Adrenal gland (tissue), 19 donors: ENCODE measurements at places on chromosomes 2 and 18.

GRCh38 chr2:10400978-10401951 lies 46.9 kb downstream of the ODC1 start:
- H3K36me3 ChIP-seq = no peaks in the 10 kb centered on the region
- H3K27me3 ChIP-seq = no peaks in the 10 kb centered on the region
- no peak overlapping the region for H3K4me3 ChIP-seq
- DNase-seq = peak; percentile 54
- no peak overlapping the region for H3K27ac ChIP-seq

- no peaks in the 10 kb centered on the region for H3K4me1 ChIP-seq
- H3K27ac ChIP-seq = no peak overlapping the region
- H3K27me3 ChIP-seq = no peaks in the 10 kb centered on the region
- no peak for DNase-seq
- no peak overlapping the region for H3K4me3 ChIP-seq
- H3K36me3 ChIP-seq = no peaks in the 10 kb centered on the region
These were observed 38.3 kb downstream of the TMEM17 start for GRCh38 chr2:62467475-62468321.

DNA sequence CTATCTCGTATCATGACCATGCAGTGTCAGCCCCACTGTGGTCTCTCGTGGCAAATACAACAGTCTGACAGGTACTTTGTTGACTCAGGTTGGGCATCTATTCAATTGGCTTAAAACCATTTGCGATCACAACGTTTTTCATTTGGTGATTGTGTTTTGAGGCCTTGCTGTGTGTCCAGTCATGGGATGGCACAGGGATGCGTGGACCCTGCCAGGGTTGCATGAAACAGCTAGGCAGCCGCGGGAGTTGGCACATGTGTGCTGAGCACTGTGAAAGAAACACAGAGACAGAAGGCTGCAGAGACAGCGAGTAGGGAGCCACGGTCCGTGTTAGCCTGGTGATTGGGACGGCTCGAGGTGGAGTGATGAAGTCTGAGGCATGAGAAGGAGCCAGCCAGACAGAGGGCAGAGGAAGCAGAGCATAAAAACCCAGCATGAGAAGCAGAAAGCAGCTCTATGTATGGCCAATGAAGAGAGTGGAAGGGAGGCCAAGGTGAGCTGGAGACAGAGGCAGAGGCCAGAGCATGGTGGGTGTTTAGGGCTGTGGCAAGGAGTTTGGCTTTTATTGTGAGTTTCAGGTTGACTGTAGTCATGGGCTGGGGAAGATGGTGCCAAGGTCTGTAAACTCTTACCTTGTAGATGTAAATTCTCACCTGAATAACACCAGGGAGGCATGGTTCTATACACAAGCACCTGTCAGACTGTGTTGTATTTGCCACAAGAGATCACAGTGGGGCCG lies 31.8 kb upstream of the IL1R1 start:
- H3K27me3 ChIP-seq = no peaks in the 10 kb centered on the region
- peaks cover 6% of the 10 kb centered on the region for H3K4me1 ChIP-seq
- no peak overlapping the region for H3K4me3 ChIP-seq
- H3K27ac ChIP-seq = no peak overlapping the region
- no peaks in the 10 kb centered on the region for H3K36me3 ChIP-seq

- H3K4me3 ChIP-seq = no peak overlapping the region
- H3K36me3 ChIP-seq = no peaks in the 10 kb centered on the region
- H3K27ac ChIP-seq = no peak overlapping the region
- DNase-seq = peak; percentile 29
These were observed 132.7 kb downstream of the SCG2 start for GRCh38 chr2:223469270-223470046.

DNA sequence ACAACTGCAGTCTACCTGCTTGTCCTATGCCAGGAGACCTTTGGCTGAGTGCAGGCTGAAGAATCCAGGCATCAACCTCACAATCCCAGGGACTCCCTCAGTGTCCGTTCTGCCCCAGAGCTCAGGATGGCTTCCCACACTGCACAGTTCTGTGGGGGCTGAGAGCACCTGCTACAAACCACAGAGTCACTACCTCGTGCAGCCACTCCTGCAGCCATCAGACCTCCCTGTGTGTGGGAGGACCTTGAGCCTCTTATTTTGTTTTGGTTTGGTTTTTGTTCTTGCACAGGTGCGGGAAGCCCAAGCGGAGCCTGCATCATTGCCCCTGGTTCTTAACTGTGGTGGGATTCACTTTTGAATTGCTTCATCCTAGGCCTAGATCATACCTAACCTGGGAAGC lies 31.0 kb downstream of the NAT8 start:
- no peak for DNase-seq
- no peaks in the 10 kb centered on the region for H3K4me1 ChIP-seq
- H3K36me3 ChIP-seq = no peaks in the 10 kb centered on the region
- H3K27ac ChIP-seq = no peak overlapping the region

- no peaks in the 10 kb centered on the region for H3K27me3 ChIP-seq
- no peaks in the 10 kb centered on the region for H3K4me1 ChIP-seq
- peaks cover 9% of the 10 kb centered on the region for H3K36me3 ChIP-seq
- no peak overlapping the region for H3K4me3 ChIP-seq
- no peak overlapping the region for H3K27ac ChIP-seq
These were observed 57.8 kb downstream of the RBKS start for GRCh38 chr2:27832396-27832795.

- H3K27me3 ChIP-seq = no peaks in the 10 kb centered on the region
- H3K4me1 ChIP-seq = peaks cover 78% of the 10 kb centered on the region
- peak overlapping the region; percentile 90 for H3K27ac ChIP-seq
- H3K4me3 ChIP-seq = no peak overlapping the region
- DNase-seq = no peak
These were observed 114.7 kb downstream of the SH3RF3 start for GRCh38 chr2:109243526-109244303.

GRCh38 chr2:158138255-158138654 lies 36.6 kb downstream of the UPP2 start:
- no peak overlapping the region for H3K27ac ChIP-seq
- H3K4me3 ChIP-seq = no peak overlapping the region
- H3K36me3 ChIP-seq = no peaks in the 10 kb centered on the region
- no peak for DNase-seq

- H3K4me1 ChIP-seq = no peaks in the 10 kb centered on the region
- H3K27me3 ChIP-seq = no peaks in the 10 kb centered on the region
- DNase-seq = no peak
These were observed 41.5 kb downstream of the EPAS1 start for GRCh38 chr2:46338674-46339073.

DNA sequence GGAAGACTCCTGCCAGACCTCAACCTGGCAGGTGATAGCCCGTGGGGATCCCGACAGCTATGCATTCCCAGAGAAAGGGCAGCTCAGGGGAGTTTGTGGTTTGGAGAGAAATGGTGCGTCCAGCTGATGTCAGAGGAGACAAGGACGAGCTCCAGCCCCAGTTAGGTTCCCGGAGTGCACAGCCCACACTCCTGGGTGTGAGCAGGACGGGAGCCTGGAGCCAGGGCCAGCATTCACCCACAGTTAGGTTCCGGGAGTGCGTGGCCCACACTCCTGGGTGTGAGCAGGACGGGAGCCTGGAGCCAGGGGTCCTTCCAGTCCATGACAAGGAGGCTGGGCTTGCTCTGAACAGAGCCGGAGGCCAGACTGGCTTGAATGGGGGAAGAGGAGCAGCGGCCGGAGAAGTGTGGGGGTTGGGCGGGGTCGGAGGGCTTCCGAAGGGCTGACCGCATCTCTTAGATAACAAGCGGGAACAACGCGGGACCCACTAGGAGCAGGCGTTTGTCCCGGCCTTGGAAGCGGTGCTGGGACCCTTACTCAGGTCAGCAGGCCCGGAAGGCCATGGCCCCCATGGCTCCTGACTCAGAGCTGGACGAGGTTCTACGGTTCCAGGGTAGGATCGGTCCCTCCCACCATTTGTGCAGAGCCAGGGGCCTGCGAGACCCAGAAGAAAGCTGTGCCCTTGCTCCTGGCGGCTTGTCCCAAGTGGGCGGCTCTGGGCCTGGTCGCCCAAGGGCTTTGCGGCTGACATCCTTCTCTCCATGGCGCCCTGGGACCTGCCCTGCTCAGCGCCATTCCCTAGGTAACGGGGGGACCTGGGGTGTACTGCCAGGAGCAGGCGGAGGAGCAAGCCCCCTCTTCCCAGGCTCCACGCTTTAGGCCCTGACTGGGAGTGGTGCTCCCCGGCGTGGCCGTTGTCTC lies 185.6 kb downstream of the RTP5 start:
- DNase-seq = no peak
- H3K27ac ChIP-seq = no peak overlapping the region
- no peaks in the 10 kb centered on the region for H3K27me3 ChIP-seq
- H3K36me3 ChIP-seq = no peaks in the 10 kb centered on the region
- no peak overlapping the region for H3K4me3 ChIP-seq

DNA sequence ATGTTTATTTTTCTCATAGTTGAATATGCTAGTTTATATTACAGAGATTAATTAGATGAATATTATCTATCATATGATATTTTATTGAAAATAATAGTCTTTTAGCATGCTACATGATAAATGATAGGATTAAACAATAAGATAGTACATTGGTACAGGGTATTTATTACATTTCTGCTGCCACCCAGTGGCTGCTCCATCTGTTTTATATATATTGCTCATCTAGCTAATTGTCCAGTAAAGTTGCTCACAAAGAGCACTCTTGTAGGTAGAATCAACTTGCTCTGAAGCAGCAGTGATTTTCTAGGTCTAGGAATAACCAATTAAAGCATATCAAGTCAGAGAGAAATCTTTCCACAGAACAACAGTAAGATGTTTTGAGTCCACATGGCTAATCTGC lies 183.3 kb downstream of the ASXL3 start:
- DNase-seq = peak; percentile 16
- no peak overlapping the region for H3K4me3 ChIP-seq
- no peaks in the 10 kb centered on the region for H3K27me3 ChIP-seq
- H3K27ac ChIP-seq = no peak overlapping the region
- H3K4me1 ChIP-seq = no peaks in the 10 kb centered on the region
- no peaks in the 10 kb centered on the region for H3K36me3 ChIP-seq

DNA sequence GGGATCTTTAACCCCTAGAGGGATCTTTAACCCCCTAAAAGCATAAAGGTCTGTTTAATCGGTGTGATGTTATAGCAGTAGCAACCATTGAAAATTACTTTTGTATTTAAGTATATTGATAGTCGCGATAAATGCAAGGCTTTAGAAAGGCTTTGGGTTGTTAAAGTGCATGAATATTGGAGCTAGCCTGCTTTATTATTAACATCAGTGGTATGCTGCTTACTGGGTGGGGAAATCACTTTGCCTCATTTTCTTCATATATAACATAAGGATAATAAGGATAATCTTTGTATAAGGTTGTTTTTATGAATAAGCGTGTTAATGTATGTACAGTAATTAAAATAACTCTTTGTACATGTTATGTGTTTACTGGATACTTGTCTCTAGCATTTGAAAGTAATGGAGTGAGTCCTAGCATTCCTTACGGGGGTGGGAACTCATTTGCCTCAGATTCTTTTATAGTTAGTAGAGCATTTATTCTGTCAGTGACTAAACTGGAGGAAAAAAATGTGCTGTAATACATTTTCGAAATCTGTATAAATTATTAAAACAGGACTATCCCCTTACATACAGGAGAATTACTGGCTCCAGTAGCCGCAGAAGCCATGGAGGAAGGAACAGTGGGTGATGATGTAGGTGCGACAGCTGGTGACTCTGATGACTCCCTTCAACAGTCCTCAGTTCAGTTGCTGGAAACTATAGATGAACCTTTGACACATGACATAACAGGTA lies 122.2 kb downstream of the BIRC6 start:
- H3K27ac ChIP-seq = no peak overlapping the region
- no peak overlapping the region for H3K4me3 ChIP-seq
- no peaks in the 10 kb centered on the region for H3K27me3 ChIP-seq
- H3K4me1 ChIP-seq = no peaks in the 10 kb centered on the region
- no peaks in the 10 kb centered on the region for H3K36me3 ChIP-seq
- no peak for DNase-seq

DNA sequence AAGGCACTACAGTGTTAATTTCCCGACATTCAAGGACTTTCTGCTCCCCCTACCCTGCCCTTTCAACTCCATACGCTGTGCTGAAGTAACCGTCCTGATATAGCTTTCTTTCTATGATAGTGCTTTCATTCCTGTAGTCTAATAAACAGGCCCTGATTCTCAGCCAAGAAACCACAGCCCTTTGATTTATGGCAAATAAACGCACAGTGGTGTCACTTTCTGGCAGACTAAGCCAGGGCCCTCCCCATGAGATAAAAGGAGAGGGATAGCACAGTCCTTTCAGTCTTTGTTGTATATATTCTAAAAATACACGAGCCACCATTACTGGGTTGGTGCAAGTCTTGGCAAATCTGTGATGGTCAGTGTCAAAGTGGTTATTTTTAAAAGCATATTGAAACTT lies 291.2 kb downstream of the ALPK2 start:
- H3K27me3 ChIP-seq = no peaks in the 10 kb centered on the region
- H3K4me3 ChIP-seq = no peak overlapping the region
- peak overlapping the region; percentile 70 for H3K27ac ChIP-seq
- DNase-seq = peak; percentile 37
- no peaks in the 10 kb centered on the region for H3K4me1 ChIP-seq

DNA sequence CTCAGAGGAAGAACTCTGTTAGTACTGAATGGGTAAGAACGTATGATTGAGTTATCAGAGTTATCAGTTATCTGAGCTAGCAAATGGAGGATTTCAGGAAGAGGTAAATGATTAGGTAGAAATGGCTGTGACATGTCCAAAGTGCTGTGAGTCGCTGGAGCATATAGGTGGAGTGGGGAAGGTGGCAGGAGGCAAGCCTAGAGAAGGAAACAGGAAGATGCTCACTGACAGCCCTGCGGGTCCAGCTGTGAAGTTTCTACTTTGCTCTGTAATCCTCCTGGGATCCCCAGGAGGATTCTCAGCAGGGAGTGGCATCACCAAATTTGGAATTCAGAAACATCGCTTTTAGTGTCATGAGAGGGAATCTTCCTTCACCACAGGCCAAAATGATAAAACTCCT lies 52.0 kb downstream of the GYPC start:
- H3K27ac ChIP-seq = no peak overlapping the region
- no peak overlapping the region for H3K4me3 ChIP-seq
- H3K27me3 ChIP-seq = no peaks in the 10 kb centered on the region
- no peak for DNase-seq

DNA sequence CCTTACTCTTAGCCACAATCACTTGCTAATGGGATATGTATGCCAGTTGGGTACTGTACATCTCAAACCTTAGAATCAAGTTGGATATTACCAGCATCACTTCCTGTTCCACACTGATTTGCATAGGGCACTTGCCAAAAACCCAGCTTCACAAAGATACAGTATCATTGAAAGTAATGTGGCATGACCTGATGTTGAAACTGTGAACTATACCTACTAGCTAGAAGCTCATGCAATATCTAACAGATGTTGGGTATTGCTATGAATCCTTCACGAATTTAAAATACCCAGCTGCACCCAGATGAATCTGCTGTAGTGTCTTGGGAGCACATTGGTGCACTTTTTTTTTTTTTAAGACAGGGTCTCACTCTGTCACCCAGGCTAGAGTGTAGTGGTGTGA lies 6.5 kb upstream of the STAMBP start:
- no peak for DNase-seq
- H3K4me3 ChIP-seq = no peak overlapping the region
- H3K36me3 ChIP-seq = no peaks in the 10 kb centered on the region

GRCh38 chr18:13703899-13704298 lies 22.5 kb downstream of the FAM210A start:
- no peaks in the 10 kb centered on the region for H3K27me3 ChIP-seq
- H3K4me1 ChIP-seq = peaks cover 6% of the 10 kb centered on the region
- DNase-seq = no peak
- no peak overlapping the region for H3K27ac ChIP-seq
- H3K4me3 ChIP-seq = no peak overlapping the region
- no peaks in the 10 kb centered on the region for H3K36me3 ChIP-seq
